ENCODE measurements at places on chromosomes 1 and 21.

DNA sequence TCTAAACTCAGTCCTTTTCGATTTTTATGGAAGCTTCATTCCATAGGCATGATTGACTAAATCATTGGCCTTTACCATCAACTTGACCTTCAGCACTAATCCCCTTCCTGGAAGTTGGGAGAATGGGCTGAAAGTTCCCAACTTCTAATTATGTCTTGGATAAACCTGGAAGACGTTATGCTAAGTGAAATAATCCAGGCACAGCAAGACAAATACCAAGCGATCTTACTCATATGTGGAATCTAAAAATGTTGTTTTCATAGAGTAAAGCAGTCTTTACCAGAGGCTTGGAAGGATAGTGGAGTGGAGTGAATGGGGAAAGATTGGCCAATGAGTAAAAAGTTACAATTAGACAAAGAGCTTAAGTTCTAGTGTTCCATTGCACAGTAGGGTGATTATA, 1453.2 kb downstream of the PLA2G4A start:
- no peak for DNase-seq

- DNase-seq = no peak
These were observed 270.4 kb upstream of the B3GALT2 start for GRCh38 chr1:193456811-193457280.

GRCh38 chr21:15682186-15682895, 47.4 kb upstream of the USP25 start:
- DNase-seq = no peak

- DNase-seq = no peak
These were observed 9.7 kb downstream of the TNR start for GRCh38 chr1:175733722-175734121.

DNA sequence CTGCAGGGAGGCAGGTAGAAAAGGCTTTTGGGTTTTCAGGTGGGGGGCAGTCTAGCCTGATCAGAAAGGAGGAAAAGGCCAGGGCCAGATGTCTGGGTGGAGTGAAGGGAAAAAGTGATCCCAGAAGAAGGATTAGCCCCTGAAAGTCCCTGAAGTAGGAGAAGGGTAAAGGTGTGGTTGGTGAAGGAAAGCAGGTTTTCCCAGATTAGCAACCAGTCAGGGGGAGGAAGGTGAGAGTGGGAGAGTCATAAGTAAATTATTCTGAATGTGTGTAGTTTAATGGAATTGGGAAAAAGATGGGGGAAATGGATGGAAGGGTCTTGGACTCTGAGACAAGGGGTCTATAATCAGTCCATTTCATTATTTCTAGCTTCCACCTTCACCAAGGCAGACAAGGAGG, 647 bp upstream of the SPRR1A start:
- DNase-seq = no peak

DNA sequence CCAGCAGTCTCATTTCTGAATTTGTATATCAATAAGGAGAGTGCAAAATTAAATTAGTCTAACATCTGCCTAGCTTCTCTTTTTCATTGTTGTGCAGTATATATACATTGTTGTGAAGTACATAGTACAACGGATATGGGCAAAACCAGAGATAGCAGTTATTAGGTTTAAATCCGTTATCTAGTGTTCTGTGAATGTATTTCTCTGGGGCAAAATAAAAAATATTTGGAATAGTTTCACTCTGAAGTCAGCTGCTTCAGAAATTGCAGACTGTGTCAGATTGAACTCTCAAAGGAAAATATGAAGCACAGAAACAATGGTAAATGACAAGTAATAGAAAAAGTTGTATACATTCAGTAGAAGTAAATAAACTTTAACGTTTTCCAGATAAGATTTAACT, 836.5 kb upstream of the CXADR start:
- DNase-seq = no peak

DNA sequence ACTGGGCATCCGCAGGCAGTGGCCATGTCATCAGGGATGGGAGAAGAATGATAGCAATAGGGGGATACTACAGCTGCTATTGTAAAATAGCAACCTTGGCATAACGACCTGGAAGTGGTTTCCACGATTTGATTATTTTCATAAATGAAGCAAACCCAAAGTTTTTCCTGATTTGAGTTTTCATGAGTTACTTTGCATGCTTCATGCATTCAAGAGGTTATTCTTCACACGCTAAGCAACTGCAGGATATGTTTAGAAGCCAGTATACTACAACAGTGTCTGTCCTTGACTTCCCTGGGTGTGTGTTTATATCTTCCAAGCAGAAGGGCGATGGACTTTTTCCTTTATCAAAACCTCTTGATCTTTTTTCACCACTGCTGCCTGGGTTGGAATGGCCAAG, 281.1 kb upstream of the DUSP10 start:
- no peak for DNase-seq

- no peak for DNase-seq
These were observed 41.4 kb upstream of the GOLT1A start for GRCh38 chr1:204255225-204255624.

DNA sequence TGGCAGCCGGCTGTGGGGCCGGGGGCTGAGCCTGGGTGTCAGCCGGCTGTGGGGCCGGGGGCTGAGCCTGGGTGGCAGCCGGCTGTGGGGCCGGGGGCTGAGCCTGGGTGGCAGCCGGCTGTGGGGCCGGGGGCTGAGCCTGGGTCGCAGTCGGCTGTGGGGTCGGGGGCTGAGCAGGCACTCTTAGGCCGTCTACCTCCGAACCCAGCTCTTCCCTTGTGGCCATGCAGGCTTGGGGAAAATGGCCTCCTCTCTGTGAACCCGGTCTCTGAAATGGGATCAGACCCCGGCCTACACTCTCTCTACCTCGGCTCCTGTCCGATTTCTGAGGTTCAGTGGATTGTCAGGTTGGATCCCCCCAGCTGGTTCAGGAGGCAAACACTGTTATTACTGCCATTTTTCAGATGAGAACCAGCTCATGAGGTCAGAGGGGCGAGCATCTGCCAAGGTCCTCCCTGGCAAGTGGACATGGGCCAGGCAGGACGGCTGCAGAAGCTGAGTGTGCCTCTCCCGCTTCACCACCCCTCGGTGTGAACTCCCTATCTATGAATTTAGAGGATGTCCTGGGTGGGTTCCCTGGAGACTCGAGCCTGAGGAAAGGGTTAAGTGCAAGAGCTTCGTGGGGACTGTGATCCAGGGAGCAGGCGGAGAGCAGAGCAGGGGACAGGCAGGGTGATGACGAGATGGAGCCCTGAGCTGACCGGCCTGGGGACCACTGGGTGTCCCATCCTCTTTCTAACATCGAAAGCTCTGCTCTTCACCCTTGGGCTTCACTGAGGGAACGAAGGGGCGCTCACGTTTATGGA, 10.9 kb upstream of the COL18A1 start:
- no peak for DNase-seq

DNA sequence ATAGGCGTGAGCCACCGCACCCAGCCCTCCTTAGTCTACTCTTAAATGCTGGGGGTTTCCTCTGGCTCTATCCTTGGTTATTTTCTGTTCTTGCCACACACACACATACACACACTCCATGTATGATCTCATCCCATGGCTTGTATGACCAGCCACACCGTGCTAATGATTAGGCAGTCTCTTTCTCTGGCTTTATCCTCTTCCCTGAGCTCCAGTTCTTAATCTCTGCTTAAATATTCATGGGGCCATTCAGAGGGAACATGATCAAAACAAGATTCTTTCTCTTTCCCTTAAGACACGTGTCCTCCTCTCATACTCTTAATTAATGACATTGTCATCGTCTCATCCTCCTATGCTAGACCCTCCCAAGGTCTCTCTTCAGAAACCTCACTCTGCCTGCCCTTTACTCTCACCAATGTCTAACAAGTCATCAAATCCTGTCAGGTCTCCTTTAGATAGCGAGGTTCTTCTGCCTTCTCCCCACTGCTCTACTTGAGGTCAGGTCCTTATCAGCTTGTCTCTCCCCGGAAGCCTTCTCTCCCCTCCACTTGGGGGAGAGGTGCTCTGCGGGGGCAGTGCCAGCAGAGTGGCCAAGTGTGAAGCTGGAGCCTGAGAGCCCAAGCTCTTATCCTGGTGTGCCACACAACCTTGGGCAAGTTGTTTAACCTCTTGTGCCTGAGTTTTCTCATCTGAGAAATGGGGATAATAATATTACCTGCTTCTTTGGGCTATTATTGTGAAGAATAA, 83.0 kb upstream of the GNG12 start:
- DNase-seq = no peak
